ENCODE measurements at places on chromosomes 3 and 15.

DNA sequence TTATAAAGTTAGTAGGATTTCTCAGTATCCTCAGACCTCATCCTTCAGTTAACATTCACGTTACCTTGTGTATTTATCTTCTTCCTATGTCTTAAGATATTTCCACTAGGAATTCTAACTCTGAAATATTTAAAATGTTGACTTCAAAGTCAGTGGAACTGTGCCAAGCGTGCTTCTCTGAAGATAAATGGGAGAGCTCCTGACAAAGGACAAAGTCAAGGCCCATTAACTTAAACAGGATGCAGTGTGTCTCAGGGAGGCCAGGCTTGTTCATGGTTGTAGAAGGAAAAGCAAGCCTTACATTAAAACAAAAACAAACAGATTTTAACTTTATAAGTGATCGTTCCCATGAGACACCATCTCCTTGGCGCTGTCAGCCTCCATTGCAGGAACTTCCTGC, 41.5 kb downstream of the ABHD17C start:
- no peak for DNase-seq

DNA sequence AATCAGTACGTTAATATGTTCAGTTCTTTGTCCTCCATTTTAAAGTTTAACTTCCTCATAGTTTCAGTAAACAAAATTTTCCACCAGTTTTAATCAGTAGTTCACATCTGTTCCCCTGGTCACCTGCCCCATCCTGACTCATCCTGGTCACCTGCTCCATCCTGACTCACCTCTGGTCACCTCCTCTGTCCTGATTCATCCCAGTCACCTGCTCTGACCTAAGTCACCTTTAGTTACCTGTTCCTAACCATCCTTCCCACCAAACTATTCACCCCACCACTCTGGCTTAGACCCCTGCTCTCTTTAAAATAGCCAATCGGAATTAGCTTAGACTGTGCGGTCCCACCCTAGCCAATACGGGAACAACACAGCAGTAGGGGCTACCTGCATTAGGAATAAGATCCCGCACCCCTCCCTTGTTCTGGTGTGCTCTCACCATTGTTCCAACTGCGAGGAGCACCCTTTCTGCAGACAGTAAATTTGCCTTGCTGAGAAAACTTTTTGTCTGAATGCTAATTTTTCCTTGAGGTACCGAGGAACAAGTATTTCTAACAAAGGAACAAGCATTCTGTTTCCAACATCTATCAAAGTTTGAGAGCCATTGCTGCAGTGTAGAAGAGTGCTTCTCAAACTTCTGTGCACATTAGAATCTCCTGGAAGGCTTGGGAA, 169.3 kb downstream of the ADAMTS17 start:
- DNase-seq: no peak

DNA sequence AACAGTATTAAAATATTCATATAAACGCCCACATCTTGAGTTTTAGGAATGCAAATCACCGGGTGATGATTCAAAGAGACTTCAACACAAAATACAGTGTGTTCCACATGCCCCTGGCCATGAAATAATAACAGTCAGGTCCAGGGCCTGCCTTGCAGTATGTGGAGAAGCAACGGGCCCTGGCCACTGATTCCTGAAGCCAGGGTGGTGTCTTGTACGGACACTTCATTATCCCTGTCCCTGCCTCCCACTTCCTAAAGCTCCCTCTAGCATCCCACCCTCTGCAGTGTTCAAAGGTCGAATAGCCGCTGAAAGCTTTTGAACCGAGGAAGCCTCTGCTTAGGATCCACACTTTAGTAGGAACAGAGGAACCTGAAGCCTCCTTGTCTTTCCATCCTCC, 50.4 kb upstream of the PCSK6 start:
- DNase-seq: no peak

- no peak for DNase-seq
These were observed 518.4 kb downstream of the FOXP1 start for GRCh38 chr3:71064956-71065763.
